ENCODE measurements at places on chromosomes 6 and 20.

DNA sequence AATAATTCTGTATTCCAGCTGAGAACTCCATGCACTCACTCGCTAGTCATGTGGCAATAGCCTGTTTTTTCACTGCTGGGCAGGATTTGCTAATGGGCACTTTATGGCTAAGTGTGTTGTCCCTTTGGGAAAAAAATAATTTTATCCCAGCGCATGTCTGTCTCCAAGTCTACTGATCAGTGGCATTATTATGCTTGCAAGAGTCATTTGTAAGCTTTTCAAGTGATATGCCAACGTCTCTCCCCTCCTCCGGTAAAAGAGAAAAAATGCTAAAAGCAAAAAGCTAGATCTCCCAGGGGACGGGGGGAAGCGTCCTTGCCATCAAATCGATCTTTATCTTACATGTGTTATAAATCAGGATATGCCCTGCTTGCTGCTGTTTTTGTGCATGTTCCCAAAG is 407.7 kb downstream of the CDH26 start:
- no peak for DNase-seq

- no peak for DNase-seq
These were observed 67.8 kb downstream of the HUS1B start for GRCh38 chr6:589090-589489.

GRCh38 chr20:48723308-48724264 is 104.2 kb downstream of the PREX1 start:
- DNase-seq = no peak

DNA sequence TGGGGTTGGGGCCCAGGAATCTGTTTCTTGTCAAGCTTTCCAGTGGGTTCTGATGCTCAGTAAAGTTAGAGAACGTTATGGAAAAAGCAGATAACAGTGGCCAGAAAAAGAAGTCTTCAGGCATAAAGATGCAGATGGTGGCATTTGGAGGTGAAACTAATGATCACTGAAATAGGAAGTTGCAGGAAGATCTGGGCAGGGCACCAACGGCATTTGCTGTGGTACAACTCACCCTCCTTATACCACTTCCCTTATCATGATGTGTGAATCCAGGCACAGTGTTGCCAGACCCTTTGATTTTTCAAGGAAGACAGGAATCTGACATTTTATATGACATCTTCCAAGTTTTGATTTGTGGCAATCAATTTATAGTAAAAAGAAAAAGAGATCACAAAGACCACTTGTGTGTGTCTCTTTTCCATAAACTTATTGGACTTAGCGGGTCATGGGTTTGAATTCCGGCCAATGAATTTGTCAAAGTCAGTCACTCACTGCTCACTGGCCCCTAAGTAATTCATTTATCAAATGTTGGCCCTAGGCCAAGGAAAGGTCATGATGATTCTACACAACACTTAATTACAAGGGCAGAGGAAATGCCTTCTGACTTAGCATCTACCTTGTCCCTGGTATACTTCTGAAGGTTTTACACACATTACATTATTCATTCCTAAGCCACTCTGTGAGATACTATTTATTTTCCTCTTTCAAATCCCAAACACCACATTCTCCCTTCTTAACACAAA is 37.6 kb downstream of the LAMP5 start:
- DNase-seq = no peak

DNA sequence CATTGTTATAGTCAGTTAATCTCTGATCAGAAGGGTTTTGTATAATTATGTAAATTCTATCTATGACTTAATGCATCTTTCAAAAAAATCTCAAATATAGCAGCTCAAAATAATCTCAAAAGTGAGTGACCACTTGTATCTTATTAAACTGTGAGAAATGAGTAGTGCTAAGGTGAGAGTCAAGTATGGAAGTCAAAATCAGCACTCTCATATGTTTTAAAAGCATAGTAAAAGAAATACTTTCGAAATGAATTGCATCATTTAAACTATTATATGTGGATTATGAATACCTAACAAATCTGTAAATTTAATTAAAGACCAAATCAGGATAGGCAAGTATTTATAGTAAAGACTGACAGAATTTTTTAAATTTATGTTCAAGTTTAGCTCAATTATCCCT is 645.6 kb downstream of the PHF3 start:
- DNase-seq = no peak

DNA sequence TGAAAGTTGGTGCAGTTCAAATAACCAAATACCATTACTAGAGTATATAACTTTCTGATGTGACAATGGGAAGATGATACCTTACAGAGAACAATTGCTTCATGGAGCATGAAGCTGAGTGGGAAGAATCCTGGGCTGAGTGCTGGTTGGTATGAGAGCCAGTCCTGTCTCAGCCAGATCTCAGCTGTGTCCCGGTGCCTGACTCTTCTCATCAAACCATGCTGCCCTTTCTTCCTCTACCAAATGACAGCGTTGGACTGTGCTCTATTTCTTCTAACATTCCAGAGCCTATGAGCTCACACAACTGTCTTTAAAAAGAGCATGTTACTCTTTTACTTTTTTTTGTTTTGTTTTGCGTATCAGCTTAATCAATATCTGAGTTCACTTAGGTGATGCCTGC is 27.5 kb upstream of the PBOV1 start:
- no peak for DNase-seq

GRCh38 chr20:19256085-19256484 is 43.6 kb downstream of the SLC24A3 start:
- DNase-seq = no peak

DNA sequence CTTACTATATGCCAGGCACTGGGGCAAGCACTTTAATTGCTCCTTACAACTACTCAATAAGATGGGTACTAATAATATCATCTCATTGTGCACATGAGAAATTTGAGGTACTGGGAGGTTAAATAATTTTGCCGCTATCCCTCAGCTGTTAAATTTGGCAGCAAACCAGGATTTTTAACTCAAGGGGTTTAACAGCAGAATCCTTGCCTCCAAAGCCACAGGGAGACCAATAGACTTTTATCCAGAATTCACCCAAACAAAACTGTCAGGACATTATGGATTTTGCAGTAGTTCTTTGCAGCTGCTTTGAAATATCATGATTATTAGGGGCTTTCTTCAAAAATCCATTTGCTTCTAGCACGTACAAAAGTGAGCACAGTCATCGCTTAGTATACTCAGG is 136.2 kb downstream of the RPS12 start:
- no peak for DNase-seq

DNA sequence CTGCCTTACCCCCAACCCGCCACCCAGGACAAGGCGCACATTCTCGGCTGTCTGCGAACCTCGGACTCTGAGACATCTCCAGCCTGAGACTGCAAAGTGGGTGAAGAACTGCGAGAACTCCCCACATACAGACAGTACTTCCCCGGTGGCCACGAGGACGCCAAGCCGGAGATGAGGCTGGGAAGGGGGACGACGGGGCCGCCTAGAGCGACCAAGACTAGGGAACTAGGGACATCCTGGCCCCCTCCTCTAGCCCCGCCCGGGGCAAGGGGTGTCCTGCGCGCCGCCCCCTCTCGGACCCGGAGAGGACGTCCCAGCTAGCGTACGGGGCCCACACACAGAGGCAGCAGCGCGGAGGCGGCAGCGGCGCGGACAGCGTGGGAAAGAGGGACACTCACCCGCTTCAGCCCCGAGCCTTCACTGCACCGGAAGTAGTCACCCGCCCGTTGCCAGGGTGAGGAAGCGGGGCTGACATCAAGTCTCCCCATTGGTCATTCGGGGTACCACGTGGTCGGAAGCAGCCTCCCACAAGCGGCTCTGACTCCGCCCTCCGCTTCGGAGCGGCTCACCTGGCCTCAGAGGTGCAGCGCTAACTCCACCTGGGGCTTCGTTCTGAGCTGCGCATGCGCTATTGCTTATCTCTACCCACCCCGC is at the start of gene TASP1:
TSS of gene TASP1 (minus strand) at position 437 of the 654 bp plus-strand sequence. CDS start 8,854 bp downstream, outside the sequence.
- peak; percentile 94 for DNase-seq

DNA sequence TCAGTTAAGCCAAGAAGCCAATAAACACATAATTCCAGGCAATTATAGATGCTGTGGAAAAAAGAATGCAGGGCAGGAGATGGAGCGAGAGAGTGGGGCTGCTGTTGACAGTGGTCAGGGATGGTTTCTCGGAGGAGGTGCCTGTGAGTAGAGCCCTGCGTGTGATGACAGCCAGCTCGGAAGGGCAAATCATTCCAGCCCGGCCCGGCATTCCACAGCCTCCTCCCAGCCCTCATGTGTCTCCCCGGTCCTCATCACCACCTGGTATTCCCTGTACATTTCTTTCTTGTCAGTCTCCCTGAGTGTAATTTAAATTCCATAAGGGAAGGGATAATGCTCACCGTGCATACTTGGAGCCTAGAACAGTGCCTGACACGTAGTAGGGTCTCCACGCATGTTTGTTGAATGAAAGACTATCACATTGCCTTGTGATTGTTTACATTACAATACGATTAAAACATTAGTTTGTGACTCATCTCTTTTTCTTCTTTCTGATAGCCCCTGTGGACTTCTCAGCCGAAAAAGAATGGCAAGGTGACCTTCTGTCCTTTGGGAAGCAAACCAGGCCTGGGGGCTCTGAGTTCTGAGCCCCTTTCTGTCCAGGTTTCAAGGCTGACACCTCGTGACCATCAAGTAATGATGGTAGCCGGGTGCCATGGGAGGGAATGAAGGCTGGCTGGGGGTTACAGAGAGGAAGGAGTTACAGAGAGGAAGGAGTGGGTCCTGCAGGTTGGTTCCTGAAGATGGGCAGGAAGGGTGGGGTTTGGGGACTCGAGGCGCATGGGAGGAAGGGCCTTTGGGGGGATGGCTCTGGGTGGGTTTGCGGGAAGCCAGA is 379.5 kb upstream of the SULF2 start:
- DNase-seq = no peak

DNA sequence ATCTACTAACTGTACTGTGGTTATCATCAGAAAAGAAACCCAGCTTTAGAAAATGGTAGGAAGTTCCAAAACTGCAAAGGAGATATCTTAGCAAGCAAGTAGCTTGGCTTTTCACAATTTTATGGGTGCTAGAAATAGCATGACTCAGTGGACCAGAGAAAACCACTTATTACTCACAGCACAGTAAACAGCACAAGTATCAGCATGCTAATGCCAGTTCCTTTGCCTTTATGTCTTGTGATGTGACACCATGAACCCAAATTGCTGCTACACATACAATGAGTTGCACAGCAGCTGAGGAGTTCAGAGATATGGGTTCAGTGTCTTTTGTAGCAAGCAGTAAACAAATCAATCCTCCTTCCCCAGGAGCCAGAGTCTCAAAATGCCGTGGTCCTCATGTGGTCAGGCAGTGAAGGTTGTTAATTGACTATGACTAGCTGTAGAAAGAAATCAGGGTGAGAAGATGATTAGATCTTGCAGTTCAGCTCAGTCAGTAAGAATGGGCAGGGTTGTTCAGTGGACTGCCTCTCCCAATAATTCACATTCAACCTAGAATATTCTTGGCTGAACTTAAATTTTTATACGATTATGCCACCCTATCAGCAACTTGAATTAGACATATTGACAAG is 73.3 kb downstream of the OPRM1 start:
- DNase-seq = no peak

DNA sequence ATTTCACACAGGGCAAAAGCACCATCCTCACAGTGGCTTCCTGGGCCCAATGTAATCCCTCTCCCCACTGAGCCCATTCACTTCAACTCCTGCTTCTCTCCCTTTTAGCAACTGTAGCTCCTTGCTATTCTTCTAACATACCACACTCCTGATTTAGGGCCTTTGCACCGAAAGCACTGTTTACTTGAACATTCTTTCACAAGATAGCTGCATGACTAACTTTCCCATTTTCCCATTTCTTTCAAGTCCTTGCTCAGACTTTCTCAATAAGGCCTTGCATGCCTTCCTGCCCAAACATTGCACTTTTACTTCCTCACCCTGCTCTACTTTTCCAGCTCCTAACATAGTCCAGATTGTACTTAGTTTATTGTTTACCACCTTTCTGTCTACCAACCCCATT is 73.0 kb downstream of the SHPRH start:
- no peak for DNase-seq

DNA sequence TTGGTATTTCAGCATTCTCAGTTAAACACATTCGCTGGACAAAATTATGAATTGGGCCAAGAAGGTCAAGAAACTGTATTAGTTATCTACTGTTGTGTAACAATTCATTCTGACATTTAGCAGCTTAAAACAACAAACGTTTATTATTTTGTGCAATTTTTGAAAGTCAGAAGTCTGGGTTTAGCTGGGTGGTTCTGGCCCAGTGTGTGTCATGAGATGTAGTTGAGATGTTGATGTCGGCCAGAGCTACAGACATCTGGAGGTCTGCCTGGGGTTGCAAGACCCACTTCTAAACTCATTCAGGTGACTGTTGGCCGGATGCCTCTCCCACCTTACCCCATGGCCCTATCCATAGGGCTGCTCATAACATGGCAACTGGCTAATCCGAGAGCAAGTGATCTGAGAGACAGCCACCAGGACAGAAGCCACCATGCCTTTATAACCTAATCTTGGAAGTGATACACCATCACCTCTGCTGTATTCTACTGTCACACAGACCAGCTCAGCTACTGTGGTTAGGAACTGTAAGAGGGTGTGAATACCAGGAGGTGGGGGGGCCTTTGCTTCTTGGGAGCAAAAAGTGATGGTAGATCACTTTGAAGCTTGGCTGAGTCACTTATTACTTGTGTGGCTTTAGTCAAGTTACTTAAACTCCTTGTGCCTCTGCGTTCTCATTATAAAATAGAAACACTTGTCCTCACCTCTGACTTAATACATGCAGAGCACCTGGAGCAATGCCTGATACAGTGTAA is 217.0 kb upstream of the MYLIP start:
- peak; percentile 42 for DNase-seq

DNA sequence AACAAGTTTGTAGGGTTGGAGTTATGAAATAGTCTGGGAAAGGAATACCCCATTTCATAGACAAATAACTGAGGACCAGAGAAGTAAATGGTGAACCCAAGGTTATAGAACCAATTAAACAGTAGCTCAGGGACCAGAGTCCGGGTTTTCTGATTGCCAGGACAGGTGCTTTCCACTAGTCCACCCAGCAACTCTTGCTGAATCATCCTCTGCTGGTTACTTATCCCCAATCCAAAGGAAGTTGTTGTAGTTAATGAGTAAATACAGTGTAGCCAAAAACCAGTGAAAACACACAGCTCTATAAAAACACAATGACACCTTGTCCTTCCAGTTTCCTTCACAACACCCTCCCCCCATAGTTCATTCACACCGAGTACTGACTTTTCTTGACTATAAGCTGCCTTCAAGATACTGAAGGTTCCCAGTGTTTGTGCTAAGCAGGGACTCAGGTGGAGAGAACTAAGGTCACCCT is 766 bp upstream of the TINAG start:
- DNase-seq = no peak

Data from activated T-cell treated with anti-CD3 and anti-CD28 coated beads for 24 hours (primary cell).